ENCODE measurements at places on chromosomes 2 and 18.

DNA sequence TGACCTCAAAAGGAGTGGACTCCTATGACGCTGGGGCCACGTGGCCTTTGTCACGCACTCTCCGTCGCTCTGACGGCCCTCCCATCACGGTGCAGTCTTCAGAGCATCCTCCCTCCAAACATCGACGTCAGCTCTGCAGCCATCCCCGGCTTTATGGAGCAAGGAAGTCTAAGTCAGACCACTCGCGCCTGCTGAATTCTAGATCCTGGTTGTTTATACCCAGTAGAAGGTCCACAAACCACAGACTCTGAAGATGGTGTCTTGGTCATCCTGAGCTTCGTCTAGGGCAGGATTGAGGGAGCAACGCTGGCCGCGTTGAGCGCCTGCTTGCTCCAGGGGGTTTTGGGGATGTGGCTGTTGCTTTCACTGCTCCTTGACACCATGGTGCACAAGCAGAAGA is 228.0 kb upstream of the SALL3 start:
- DNase-seq = no peak

DNA sequence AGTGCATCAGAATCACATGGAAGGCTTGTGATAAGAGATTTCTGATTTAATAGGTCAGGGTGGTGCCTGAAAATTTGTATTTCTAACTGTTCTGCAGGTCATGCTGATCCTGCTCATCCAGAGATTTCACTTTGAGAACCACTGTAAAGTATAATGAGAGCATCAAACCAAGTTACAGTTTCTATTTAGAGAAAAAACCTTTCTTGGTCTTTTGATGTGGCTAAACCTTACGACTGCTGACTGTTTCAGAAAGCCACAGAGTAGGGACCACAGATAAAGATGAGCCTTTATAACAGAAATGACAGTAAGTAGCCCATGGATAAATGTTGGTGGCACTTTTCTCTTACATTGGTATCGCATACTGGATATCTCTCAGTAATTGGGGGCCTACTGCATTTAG is 109.4 kb upstream of the FANCL start:
- DNase-seq = no peak

- DNase-seq = no peak
These were observed 41.3 kb downstream of the COL4A3 start for GRCh38 chr2:227205701-227206100.

DNA sequence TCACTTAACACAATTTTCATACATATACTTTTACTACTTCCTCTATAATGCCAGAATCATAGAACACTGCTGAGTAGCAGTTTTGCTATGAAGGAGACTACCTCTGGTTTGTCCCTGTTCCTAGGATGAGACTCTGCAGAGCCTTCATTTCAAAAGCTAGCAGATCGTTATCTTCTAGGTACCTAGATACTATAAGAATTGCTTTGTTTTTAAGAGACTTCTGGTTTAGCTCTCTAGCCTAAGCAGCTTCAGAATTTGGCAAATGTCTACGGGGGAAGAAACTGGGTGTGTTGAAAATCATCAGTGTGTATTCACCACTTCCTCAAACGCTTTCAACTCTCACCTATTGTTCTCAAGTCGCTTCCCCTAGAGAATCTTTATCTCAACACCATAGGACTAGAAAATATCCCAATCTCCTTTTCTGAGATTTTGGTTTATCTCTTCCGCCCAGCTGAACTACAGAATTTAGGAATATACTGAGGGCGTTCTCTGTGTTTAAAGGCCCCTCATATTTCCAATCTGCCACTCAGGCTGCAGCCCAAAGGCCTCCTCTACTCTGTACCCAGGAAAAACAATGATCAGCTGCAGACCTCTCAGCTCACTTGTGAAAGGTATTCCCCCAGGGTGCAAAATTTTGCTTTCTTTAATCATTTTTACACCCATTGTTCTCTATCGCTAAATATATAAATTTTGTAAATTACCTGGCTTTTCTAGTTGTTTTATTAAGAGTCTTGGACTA is 28.7 kb downstream of the SMAD2 start:
- DNase-seq = no peak

- no peak for DNase-seq
These were observed 213.1 kb downstream of the GCA start for GRCh38 chr2:162556996-162557395.

DNA sequence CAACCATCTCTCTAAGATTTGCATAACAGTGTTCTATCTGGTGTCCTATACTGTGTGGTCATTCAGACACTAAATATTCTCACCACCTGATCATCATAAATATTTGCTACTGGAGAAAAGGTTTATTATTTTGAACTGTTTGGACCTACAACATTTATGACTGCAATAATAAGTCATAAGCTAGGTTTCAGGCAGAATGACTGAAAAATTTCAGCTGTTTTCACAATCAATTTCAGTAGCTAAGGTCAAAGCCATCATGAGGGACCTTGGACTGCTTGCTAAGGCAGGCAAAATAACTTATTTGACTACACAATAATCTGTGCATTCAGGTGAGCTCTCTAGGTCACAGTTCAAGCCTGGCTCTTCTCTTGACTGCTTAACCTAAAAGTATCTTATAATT is 425.5 kb upstream of the CDH2 start:
- DNase-seq = no peak

GRCh38 chr2:46434851-46435273 is 44.5 kb upstream of the TMEM247 start:
- DNase-seq = no peak

DNA sequence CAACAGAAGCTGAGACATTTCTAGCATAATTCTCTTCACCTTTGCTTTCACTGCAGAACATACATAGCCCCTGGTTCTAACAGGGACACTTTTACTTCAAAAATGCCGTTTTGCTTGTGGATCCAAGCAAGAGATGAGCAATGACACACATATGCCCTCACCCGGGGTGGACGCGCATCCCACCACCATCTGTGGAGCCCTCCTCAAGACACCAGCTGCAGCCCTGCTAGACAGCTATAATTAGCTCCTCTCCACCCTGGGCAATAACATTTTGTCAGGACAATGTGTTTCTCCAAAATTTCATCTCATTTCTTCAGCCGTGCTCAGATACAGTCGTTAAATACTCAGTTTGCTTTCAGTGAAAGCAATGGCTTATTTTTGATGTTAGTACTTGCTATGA is 368.7 kb upstream of the RAB6C start:
- no peak for DNase-seq

GRCh38 chr2:21261591-21261990 is 137.8 kb downstream of the TDRD15 start:
- DNase-seq = no peak

- no peak for DNase-seq
These were observed 1395.6 kb downstream of the SUCLG1 start for GRCh38 chr2:83063511-83063910.

- no peak for DNase-seq
These were observed 64.9 kb downstream of the CYBRD1 start for GRCh38 chr2:171587132-171587531.

GRCh38 chr2:205754924-205755321 is 72.6 kb downstream of the NRP2 start:
- DNase-seq = no peak

GRCh38 chr2:167198009-167198408 is 309.7 kb downstream of the XIRP2 start:
- DNase-seq = no peak

DNA sequence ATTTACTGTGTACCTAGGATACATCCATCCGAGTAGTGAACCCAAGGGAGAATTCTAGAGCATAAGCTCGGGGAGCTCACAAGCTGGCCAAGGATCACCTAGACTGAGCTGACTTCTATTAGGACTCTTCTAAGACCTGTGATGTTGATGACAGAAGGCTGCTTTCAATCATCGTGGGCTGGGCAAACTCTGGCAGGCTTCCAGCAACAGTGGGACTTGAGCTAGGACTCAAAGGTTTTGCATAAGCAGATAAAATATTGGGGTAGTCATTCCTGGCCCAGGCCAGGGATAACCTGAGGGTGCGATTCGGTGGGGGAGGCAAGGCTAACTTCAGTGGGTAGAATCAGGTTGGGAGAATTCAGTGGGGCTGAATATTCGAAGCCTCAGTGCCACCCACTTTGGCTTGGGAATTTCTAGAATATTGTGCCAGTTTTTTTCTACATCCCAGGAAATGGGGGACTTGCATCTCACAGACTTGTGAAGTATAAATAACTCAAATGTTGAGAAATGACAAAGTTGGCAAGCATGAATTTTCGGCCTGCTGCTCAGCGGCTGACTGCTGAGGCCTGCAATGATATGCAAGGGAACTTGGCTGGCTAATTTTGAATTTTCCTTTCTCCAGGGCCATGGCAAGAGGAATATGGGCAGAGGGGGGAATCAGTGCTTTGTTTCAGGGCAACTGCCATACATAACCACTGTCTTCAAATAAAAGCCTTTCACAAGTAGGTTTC is 274.3 kb downstream of the PRKCE start:
- peak; percentile 33 for DNase-seq

GRCh38 chr2:231668981-231669380 is 39.3 kb upstream of the PTMA start:
- no peak for DNase-seq

Measured in skin of body (tissue), 3 donors.